Vagina (tissue), 2 donors: ENCODE measurements at places on chromosomes 7 and 10.

DNA sequence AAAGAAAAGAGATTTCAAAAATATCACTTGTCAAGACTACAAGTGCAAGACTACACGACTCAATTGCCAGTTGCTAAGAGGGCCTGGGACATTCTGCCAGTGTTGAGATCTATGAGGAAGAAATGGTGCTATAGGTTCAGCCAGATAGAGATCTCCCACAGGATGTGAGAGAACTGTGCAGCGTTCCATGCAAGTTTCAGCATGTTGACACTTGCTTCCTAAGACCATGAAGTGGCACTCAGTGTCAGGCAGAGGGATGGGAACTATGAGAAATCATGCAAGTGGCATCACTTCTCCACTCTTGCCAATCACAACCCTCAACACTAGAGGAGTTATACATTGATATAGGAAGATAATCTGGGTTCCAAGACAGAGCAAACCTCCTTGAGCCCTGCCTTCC is 210.3 kb downstream of the CHRM2 start:
- no peak for DNase-seq

- no peak for DNase-seq
Measured at GRCh38 chr7:30172451-30172850, 37.7 kb downstream of the MTURN start.

GRCh38 chr7:466465-467191 is 53.0 kb downstream of the PDGFA start:
- no peak for DNase-seq

GRCh38 chr10:50605269-50605950 is 18.3 kb downstream of the SGMS1 start:
- DNase-seq: no peak

GRCh38 chr7:140909476-140910161 is 15.1 kb downstream of the BRAF start:
- DNase-seq: no peak

DNA sequence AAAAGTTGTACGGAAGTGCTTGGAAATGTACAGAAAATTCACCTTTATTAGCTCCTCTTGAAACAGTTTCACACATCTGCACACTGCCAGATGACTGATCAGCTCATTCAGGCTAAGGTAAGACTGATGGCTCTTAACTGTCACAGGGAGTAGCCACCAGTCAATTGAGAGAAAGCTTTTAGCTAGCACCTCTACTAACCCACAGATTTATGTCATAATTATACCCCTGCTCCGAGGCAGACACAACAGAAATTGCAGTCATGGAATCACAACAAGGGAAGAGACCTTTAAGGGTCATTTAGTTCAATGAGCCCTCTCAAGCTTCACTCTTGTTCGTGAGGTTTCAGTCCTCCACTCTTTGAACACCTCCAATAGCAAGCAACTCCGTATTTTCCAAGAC is 235.4 kb downstream of the TRIL start:
- no peak for DNase-seq

- DNase-seq: no peak
Measured at GRCh38 chr7:86768967-86769760, 125.5 kb downstream of the GRM3 start.

- no peak for DNase-seq
Measured at GRCh38 chr7:39911167-39911566, 38.9 kb upstream of the CDK13 start.

GRCh38 chr7:26958834-26959233 is 94.4 kb upstream of the SKAP2 start:
- DNase-seq: no peak

- no peak for DNase-seq
Measured at GRCh38 chr7:1752111-1752510, 82.0 kb downstream of the ELFN1 start.

GRCh38 chr10:127935071-127935561 is 28.2 kb downstream of the PTPRE start:
- DNase-seq: no peak

GRCh38 chr10:46530249-46531186 is 25.9 kb downstream of the GPRIN2 start:
- no peak for DNase-seq

GRCh38 chr10:15743443-15743842 is 23.7 kb upstream of the ITGA8 start:
- DNase-seq: no peak

DNA sequence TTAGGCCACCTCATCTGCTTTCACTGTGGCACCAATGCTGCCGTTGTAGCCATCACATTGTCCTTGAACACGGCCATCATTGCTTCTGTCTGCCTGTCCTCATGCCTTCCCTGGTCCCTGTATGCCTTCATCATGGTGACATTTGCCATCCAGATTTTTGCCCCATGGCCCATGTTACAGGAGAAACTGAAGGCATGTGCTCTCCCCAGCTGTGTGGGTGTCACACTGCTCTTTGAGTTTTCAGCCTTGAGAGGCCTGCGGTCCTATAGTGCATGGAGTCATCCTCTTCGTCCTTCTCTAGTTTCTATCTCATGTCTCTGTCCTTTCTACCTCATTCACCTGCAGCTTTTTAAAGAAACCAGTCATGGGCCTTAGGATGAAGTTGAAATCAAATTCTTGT is 6.2 kb upstream of the SLC26A3 start:
- DNase-seq: no peak

GRCh38 chr7:20299647-20300312 is 30.9 kb upstream of the ITGB8 start:
- DNase-seq: no peak

DNA sequence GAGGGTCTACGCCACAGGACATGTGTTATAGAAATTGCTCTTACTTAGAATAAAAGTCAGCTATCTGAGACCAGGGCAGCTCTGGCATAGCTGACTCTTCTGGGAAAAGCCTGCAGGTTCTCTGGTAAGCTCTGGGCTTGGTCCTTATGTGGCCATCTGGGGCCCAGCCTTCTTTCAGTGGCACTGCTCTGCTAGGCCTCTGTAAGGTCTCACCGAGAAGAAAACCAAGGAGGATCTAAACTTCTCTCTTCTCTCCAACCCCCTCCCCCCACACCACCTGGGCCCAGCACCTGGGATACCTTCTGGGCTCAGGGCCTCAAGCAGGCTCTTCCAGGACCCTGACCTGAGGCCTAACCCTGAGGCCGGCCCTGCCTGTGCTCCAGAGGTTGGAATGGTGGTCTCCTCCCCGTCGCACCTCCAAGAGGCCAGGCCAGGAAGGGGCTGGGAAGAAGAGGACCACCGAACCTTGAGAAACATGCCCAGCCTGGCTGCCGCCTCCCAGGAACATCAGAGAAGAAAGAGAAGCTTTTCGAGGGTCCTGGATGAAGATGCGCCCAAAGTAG is 323.6 kb downstream of the GFRA1 start:
- DNase-seq: no peak

- no peak for DNase-seq
Measured at GRCh38 chr7:135425036-135425435, 84.9 kb downstream of the CNOT4 start.

DNA sequence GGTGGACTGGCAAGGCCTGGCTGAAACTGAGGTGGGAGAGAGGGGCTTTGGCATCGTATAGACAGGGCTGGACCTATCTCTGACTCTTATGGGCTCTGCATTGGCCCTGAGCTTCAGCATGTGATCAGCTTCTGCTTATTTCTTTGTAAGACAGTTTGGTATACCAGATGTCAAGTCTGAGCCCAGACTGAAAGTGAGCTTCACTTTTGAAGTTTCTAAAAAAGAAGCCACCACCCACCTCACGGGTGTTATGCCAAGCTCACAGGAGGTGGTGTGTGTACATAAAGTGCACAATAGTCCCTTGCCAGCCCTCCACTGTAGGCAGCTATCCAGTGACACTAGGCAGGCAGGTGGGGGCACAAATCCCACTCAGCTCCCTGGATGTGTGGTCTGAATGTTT is 68.7 kb upstream of the SEPHS1 start:
- no peak for DNase-seq

- no peak for DNase-seq
Measured at GRCh38 chr10:20966426-20966825, 69.3 kb upstream of the NEBL start.

DNA sequence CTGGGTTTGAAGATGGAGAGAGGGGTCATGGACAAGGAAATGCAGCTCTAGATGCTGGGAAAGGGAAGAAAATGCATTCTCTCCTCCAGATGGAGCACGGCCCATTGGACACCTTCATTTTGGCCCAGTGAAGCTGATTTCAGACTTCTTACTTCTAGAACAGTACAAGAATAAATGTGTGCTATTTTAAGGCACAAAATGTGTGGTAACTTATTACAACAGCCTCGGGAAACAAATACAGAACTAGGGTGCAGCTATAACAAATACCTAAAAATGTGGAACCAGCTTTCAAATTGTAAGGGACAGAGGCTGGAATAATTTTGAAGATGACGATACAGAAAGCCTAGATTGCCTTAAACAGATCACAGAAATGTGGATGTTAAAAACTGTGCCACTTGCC is 54.1 kb downstream of the CYTH3 start:
- no peak for DNase-seq

DNA sequence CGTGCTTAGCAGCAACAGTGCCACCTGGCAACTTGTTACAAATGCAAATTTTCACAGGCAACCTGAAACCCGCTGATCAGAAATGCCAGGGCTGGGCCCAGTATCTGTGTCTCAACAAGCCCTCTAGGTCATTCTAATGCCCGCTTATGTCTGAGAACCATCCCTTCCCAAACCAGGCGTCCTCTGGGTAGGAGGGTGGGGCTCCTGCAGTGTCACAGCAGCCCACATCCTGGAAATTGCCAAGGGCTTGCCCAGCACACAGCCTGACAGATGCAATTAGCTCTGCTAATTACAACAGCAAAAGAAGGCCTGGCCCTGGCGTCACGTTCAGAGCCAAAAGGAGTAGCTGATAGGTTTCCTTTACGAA is 15.9 kb downstream of the ITPRIP start:
- DNase-seq: no peak

DNA sequence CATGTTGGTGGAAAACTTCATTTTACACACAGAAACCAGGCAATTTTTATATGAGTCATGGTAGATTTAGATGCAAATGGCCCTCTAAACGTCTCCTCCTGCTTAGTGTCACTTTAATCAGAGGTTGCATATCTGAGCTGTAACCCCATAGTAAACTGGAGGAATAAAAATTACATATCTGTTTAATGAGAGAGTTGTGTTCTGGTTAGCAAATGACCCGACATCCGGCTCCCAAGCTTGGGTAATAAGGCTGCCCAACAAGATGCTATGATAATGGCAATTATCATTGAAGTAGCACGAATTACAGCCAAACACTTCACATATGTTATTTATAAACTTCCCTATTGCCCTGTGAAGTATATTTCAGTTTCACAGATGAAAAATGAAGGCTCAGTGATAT is 10.6 kb upstream of the ADAM12 start:
- DNase-seq: no peak

DNA sequence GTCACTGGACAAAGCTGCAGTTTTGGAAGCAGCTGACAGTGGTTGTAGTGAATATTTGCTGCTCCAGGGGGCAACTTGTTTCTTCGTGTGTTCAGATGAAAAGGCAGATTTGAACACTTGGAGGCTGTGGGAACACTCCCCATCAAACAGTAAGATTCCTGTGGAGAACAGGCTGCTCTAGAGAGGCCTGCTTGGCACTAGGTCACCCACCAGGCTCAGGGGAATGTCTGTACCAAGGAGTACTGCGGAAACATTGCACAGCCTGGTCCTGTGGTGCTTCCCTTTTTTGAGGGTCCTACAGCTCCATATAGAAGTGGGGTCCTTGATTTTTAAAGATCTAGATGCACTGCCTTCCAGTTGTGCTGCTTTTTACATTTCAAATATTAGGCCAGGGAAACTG is 97.5 kb downstream of the CXCL12 start:
- DNase-seq: no peak

GRCh38 chr7:27453702-27454405 is 208.8 kb downstream of the HIBADH start:
- DNase-seq: no peak

- no peak for DNase-seq
Measured at GRCh38 chr7:27689591-27690164, 27.0 kb upstream of the HIBADH start.

GRCh38 chr7:158076215-158076614 is 511.4 kb downstream of the PTPRN2 start:
- no peak for DNase-seq

DNA sequence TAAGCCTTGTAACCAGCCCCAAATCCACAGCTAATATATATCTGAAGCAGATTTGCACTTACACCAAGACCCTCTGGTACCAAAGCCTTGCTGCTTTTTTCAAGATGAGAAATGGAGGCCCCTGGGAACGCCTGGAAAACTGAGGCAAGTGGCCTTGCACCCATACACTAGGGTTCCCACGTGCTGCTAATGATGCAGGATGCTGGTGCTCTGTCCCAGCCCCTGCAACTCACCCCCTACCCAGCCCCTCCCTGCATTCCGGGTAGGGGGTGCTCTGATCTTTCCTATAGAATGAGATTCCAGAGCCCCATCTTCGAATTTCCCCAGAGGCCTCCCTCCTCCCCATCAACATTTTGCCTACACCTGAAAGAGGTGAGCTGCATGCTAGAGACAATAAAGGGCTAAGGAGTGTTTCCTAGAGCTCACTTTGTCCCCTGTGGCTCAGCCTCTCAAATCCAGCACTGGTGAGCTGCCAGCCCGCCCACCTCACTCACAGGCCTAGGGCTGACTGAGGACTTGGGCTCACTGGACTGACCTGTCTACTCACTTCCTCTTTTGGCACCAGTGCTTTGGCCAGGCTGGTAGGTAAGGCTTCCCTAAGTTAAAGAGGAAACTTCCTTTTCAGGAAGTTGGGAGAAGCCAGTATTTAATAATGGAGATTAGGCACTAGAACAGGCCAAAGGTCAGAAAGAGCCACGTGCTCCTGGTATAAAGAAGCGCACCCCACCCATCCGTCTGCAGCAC is 9.8 kb downstream of the RBP4 start:
- DNase-seq: no peak

GRCh38 chr7:4000934-4001333 is 681.2 kb upstream of the FOXK1 start:
- DNase-seq: no peak

DNA sequence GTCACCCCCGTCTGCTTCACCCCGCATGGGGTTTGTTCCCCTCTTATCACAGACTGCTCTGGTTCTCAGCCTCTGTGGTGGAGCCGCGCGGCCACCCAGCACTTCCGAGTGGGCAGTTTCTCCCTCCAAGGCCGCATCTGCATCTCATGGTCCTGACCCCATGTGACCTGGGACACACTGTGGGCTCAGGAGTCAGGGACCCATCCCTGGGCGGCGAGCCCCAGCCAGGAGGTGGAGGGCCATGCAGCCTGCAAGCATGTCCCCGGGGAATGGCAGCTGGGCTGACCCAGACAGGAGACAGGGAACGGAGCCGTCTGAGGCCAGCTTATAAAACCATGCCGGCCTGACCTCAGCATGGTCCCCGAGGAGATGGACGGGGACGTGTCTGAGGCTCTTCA is 25.2 kb upstream of the TTYH3 start:
- no peak for DNase-seq

DNA sequence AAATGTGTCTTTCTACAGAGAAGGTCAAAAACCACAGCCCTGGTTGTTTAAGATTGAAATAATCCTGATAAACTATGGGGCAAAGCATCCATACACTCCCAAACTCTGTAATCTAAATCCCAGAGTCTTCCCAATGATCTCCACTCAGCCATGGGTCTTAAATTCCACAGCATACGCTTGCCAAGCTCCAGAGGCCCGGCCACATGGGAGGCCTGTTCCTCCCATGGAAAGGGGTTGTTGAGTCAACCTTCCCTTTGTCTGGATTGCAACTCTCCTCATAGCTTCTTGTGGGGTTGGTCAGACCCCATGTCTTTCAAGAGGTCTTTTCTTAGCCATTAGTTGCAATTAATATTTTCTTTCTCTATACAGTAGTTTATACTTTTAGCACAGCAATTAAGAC is 718 bp upstream of the STEAP4 start:
- no peak for DNase-seq
